ENCODE measurements at places on chromosomes 7 and 10.
A peak's percentile ranks its signal among the peaks of the same experiment; 100 is the strongest.

GRCh38 chr10:77106676-77107075, 530.9 kb downstream of the KCNMA1 start:
- DNase-seq: no peak

- no peak for DNase-seq
These were observed 171.5 kb downstream of the CCSER2 start for GRCh38 chr10:84499846-84500245.

DNA sequence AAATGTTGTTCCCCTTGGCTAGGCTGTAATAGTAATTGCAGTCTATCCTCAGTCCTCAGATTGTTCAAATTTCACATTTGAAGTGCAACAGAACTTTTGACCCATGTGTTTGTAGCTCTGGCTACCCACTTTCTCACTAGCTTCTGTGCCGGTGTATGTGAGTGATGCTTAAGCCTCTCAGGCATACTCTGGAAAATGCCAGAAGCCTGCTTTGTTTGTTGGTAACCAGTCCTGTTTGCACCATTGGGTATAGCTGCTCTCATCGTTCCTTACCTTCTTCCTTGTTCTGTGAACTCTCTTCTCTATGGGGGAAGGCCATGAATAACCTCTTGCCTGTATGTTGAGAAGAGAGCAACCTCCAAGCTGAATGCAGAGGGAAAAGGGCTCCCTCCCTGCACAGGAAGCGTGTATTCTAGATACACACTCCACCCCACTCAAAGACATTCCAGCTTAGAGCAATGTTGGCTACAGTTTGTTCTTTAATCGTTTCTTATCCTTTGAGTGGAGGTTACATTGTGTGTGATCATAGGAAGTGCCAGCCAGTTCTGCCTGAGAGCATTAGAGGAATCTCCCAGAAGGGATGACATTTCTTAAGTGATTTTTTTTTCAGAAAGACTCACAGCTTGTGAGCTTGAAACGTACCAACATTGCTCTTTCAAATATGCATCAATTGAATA, 40.5 kb downstream of the C1QL3 start:
- DNase-seq: no peak

DNA sequence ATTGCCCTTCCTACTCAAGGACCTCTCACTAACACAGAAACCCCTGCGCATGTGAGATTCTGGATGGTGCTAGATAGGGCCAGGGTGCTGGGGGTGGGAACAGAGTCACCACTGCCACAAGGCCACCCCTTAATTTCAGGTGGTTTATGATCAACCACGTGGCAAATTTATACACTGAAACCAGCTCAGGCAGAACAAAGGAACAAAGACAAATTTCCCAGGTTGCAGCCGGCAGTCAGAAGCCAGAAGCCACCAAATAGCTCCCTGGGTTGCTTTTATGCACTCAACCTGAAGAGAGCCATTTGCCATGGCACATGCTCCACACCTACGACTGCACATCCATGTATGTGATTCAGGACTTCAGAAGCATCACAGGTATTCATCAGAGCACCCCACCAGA, 2.5 kb downstream of the VOPP1 start:
- DNase-seq: no peak

DNA sequence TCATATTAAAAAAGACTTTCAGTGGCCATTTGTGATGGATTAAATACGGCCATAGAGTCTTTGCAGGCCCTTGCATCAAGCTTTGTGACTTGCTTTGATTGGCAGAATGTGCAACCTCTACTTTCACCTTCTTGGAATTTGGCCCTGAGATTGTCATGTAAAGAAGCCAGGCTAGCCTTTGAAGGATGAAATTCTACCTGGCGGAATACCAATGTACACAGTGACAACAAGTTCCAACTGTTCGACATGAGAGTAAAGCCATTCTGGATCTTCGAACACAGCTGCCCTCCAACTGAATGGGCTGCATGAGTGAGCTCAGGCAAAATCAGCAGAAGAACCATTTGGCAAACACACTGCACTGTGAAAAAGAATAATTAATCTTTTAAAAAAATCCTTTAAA, 321.3 kb downstream of the PHF14 start:
- DNase-seq: no peak

- no peak for DNase-seq
These were observed 1.6 kb downstream of the SUV39H2 start for GRCh38 chr10:14880229-14880628.

DNA sequence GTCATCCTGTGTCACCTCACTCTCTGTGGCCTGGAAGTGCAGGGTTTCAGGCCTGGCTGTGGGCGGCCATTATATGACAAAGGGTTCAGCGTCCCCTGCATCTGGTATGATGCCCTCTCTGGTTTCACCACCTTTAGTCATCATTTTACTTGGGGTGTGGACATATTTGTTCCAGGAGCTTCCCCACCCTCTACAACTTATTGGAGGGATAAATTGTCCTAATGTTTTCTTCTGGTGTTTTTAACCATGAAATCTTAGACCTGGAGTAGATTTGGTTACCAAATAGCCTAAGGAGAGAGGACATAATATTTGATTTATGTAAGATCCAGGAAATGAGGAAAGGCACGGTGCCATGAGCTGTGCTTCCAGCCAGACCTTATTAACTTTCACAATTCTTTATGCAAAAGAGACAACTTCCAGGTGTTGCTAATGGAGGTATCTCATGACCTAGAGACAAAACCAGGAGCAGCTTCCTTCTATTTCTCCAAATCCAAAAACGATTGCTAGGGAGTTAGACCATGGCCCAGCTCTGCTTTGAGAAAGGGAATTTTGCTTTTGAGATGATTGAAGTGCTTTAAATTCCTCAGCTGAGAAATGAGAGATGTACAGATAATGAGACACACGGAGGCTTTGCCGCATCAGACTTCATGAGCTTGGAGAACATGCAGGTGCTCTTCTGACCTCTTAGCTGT, 20.9 kb downstream of the WBP1L start:
- no peak for DNase-seq

DNA sequence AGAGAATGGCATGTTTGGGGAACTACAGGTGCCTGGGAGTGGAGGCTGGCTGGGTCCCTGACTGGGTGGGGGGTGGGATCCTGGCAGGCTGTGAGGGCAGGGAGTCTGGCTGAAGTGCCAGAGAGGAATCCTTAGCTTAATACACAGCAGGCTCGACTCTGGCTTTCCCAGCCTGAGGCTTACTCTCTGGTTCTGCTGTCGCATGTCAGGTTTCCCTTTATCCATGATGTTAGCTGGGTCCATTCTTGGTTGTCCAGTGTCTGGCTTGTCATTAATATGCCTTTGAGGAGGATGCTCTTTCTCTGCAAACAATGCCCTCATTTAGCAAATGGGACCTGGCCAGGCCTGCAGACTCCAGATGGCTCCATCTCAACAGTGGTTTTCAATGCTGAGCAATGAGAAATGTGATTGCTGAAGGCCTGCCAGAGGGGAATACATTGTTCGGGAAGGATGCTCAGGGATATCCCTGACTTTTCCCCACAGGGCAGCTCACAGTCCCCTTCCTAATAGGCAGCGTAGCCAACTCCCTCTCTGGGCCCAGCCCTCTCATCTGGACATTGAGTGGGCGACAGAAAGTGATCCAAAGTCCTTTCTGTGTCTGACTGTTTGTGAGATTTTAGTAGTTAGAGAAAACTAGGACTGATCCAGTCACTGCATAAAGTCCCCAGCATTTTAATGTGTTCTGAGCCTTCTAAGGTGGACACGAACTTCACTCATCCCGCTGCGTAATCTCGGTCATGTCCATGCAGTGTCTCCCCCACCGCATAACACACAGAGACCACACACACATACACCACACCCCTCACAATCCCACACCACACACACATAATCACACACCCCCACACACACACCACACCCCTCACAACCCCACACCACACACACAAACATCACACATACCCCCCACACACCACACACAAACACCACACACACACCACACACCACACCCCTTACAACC, 124.9 kb downstream of the ANLN start:
- no peak for DNase-seq

DNA sequence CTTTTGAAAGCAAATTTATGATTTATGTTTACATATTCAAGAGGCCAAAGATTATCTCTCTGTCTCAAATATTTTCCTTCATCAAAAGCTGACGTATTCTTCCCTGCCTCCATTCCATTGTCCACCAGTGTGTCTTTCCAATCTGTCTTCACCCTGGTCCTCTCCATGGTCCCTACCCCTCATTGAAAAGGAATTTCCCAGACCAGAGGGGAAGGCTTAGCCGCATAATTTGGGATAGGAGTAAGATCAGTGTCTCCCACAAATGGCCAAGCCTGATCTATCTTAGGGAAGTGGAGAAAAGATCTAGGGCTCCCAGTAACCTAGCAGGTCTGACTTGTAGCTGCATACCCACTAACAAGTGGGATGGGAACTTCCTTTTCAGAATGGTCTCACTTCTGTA, 46.3 kb upstream of the ZNF800 start:
- DNase-seq: no peak

DNA sequence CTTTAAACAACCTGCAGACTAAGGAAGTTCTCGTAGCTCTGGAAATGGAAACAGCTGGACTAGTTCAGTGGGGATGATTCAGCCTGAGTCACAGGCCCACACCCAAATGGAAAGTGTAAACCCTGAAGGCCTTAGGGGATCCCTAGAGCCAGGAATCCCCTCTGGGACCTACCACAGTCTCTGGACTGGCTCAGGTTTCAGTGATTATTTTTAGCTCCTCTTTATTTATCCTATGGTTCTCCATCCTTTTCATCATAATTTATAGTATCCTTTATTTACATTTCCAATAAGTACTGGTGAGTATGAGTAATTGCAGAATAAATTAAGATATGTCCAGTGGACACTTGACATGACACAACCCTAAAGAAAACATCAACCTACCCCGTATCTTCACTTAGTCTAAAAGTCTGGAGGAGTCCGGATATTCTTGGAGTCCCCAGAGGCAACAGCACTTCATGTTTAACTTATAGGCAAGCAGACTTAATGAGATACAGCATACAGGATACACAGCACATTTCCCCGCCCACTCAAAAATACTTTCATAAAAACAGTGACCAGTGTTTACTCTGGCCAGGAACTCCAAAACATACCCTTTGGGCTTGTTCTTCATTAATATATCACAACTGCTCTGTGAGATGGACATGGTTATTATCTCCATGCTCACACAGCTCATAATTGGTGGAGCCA, 28.4 kb upstream of the SEMA3E start:
- peak; percentile 79 for DNase-seq

DNA sequence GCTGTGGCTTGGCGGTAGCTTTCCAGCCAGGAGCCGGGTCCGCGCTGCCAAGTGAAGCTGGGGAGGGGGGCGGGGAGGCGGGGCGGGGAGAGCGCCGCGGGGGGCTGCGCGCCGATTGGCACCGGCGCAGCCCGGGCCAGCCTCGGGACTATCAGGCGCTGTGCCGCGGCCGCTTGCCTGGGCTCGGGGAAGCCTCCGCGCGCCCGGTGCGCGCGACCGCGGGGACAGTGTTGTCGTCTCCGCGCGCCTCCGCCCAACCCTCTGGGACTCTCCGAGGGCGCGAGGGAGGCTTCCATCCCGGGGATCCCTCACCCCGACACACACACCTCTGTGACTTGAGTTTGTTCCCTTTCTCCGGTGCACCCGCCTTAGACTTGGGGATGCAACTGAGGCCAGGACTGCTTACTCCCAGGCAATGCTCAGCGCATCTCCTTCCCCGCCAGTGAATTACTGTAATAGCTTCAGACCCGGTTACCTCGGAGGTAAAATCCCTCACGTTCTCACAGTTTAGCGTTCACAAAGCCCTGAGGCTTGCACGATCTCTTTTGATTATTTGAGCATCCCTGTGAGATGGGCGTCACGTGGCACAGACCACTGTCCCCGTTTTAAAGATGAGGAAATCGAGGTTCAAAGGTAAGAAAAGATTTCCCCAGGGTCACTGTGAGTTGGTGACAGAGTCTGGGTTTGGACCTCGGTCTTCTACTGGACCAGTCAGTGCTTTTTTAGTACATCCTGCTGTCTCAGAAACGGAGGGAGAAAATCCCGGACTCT, at the start of gene NKX1-2:
Gene NKX1-2 (minus strand): TSS at position 24 of the 771 bp plus-strand sequence. CDS start 92 bp downstream, outside the sequence.
- DNase-seq: no peak

- no peak for DNase-seq
These were observed 21.0 kb downstream of the SVIL start for GRCh38 chr10:29613791-29614190.

DNA sequence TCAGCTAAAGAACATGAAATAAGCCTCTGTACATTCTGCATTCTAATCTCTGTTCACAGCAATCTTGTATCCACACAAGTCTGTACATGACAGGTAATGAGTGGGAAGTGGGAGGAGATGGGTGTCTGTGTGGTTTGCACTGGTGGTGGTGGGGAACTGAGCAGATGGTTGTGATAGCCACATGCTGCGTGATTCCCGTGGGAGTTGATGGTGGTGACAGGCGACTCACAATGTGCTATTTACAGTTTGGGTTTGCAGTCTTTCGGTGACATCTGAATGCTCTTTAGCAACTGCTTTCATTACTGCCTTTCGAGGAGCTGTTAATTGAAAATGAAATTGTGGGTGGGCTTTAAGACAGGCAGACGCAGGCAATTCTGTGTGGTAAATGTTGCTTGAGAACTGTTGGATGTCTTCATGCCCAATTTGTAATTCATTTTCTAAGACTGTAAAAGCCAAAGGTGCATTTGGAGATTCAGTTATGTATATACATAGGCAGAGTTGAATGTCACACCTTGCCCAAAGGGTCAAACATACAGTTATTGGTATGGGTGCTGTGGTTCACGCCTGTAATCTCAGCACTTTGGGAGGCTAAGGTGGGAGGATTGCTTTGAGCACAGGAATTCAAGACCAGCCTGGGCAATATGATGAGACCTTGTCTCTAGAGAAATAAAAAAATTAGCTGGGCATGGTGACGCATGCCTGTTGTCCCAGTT, 308.2 kb downstream of the AUTS2 start:
- DNase-seq: no peak

DNA sequence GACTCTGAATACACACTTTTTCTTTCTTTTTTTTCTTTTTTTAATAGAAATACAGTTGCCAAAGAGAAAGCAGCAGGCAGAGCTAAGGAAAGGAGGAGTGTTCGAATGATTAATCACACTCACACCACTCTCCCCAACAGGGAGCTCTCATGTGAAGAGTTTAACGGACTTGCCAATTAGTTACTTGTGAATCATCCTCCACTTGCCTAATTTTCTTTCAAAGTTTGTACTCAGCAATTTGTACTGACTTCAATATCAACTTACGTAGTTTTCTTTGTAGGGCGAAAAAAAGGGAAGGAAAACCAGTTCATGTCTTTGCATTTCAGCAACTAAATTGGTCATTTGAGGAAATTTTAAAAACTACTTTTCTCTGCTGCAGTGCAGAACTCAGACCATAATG, 109.2 kb downstream of the PIP4K2A start:
- no peak for DNase-seq

DNA sequence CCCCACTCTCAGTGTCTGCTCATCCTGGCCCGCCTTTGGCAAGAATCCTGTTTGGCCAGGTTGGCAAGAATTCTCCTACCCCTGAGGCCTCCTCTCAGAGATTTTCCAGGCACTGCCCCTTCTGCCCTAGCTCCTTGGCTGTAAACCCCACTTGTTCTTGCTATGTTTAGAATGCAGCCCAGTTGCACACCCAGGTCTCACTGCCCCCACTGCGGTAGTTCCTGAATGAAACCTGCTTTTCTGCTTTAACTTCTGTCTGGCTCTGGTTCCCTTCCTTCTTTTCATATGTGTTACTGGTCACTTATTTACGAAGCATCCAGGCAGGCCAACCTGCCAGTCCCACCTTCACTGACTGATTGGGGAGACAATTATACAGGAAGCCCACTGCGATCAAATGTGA, 576.9 kb downstream of the GLRX3 start:
- DNase-seq: no peak

- no peak for DNase-seq
These were observed 31.1 kb downstream of the PLXDC2 start for GRCh38 chr10:19847321-19847720.

- DNase-seq: no peak
These were observed 40.7 kb upstream of the EBLN1 start for GRCh38 chr10:22258471-22258870.

All from HS-5 (cell line).